Stimulated activated CD4-positive, alpha-beta T cell treated with anti-CD3 and anti-CD28 coated beads, Interleukin-12 subunit alpha, Interleukin-12 subunit beta, amount 100 ng/mL, for 24 hours (primary cell): ENCODE measurements at places on chromosomes 13 and 19.

- no peak for DNase-seq
Observed at GRCh38 chr13:76189882-76190519, 553.9 kb downstream of the LMO7 start.

- no peak for DNase-seq
Observed at GRCh38 chr13:33745370-33746324, 72.3 kb upstream of the RFC3 start.

DNA sequence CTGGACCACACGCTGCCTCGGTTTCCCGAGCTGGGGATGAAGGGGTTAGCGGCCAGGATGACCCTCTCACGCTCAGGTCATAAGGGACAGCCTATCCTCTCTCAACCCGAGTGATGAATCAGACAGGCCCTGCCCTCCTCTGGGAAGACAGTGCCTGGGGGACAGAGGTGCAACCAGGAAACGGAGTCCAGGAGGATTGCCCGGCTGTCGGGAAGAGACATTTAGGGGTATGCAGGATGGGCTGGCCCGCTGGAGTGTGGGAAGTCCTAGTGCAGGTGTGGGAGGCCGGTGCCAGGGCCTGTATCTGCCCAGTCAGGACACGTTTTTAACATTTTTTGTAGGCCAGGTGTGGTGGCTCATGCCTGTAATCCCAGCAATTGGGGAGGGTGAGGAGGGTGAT is 8.3 kb downstream of the LSM7 start:
- DNase-seq, result no peak

GRCh38 chr13:28322256-28322905 is 172.5 kb downstream of the FLT1 start:
- DNase-seq, result no peak

- no peak for DNase-seq
Observed at GRCh38 chr13:54433493-54434206, 1405.0 kb downstream of the OLFM4 start.

GRCh38 chr19:3056417-3057088 is 5.7 kb downstream of the TLE5 start:
- DNase-seq, result no peak

DNA sequence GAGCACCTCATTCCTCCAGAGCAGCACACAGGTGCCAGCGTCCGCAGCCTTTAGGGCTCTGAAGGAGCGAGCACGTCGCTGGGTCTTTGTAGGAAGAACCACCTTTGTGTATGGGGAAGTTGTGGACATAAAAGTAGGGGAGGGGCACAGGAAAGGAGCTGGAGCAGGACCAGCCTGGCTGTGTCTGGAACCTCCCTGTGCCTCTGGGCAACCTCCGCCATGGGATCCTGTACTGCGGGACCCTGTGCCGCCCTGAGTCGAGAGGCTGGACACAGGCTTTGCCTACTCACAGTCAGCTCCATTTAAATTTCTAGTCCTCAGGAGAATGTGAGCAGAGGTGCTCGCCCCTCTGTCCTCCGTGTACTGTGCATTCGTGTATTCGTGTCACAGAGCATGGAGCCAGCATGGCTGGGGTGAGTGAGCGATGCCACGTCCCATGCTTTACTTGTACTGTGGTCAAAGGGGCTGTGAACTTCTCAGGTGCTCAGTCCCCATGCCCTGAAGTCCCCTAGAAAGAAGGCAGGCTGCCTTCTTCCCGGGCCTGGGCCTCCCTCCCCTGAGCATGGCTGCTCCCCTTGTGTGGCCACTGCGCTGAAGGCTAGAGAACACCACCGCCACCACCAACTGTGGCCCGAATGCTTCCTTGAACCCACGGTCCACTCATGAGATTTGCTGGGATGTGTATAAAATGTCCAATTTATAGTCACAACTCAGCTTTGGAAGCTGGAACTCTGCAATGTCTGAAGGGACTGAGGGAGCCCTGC is 99.9 kb downstream of the TEX29 start:
- no peak for DNase-seq

DNA sequence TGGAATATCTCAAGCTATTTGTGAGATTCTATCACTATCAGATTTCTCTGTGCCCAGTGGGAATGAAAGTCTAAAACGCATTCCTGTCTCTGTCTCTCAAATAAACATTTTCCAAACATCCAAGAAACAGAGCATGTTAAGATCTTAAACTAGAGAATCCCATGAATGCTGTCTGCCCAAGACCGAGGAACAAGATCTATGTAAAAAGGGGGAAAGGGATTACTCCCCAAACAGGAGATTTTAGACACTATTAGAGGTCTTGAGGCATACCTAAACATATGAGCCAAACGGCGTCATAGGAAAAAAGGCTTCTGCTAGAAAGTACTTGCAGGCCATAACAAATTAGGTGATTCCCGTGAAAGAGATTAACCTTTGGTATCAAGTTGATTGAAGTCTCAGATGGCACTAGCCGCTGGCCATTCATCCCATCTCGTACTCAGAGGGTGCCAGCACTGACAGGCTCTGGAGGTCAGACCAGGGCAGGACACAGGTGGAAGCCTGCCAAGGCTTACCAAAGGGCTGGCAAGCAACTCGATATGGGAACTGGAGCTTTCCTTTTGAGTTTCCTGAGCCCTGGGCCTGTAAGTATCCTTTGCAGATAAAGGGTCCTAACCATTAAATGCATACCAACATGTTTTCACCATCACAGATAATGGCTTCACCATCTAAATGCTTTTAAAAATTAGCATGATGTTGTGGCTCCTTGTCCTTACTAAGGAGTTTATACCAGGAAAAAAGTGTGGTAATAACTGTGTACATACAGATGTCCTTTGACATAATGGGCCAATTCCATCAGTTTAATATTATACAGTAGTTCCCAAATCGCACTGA is 225.2 kb downstream of the FOXO1 start:
- DNase-seq, result no peak

GRCh38 chr13:24032252-24032651 is 128.3 kb upstream of the SPATA13 start:
- DNase-seq, result no peak

DNA sequence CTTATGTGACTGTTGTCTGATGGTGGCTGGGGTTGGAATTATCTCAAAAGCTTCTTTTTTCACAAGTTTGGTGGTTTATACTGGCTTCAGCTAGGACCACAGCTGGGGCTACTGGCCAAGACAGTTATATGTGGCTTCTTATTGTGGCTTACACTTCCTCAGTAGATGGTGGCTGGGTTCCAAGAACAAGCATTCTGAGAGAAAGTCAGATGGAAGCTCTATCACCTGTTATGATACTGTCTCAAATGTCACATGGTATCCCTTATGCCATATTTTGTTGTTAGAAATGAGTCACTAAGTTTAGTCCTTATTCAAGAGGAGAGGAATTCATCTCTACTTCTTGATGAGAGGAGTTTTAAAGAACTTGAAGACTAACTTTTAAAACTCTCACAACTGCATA is 41.6 kb downstream of the NDFIP2 start:
- DNase-seq, result no peak

DNA sequence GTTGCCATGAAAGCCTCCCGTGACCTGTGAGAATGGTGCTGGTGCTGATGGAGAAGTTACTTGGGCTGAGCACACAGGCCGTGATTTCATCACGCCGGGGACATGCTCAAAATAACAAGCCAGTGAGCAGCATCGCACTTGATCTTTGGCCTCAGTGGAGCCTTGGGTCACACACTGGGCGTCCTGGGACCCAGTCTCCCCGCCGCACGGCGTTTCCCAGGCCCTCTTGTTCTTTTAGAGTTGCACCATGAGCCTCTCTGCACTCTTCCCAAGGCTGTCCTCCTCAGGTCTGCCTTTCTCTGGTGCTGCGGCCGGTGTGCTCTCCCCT is 9.5 kb upstream of the NDUFS7 start:
- no peak for DNase-seq

- no peak for DNase-seq
Observed at GRCh38 chr19:47560999-47561398, 11.9 kb downstream of the ZNF541 start.

- no peak for DNase-seq
Observed at GRCh38 chr19:50332244-50333038, 3.3 kb upstream of the KCNC3 start.

DNA sequence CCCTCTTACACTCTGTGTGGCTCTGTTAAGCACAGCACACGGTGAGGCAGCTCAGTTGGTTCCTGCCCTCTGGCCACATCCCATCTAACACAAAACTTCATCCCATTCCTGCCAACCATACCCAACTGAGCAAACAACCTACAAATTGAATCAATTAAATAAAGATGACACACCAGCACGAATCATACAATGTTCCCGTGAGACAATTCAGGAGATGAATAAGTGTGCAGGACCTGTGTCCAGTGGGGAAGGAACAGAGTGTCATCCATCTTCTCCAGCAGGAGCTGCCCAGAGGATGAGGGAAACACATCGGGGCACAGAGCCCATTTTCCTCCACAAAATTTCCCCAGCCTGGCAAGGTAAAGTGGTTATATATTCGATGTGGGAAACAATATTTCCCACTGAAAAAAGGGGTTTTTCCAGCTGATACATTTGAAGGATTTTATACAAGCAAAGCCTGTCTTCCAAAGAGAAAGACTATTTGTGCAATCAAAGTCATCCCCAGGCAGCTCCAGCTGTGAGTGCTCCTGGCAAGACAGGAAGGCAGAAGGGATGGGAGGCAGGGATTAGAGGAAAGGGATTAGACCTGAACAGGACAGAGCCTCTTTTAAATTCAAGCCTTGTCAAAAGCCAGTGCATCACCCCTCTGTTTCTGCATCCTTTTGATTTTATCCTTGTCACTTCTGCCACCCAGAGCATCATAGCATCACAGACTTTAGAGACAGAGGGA is 240.2 kb downstream of the LHFPL6 start:
- no peak for DNase-seq

DNA sequence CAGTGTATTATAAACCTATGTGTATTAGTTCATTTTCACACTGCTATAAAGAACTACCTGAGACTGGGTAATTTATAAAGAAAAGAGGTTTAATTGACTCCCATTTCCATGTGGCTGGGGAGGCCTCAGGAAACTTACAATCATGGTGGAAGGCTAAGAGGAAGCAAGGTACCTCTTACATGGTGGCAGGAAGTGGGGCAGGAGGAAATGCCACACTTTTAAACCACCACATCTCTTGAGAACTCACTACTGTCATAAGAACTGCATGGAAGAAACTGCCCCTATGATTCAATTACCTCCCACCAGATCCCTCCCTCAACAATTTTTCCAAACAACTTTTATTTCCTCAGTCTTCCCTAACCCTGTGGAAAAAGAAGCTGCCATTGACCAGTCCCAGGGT is 14.5 kb upstream of the TPP2 start:
- no peak for DNase-seq

GRCh38 chr19:42323473-42323851 is 2.0 kb upstream of the MEGF8 start:
- DNase-seq, result no peak

- DNase-seq, result no peak
Observed at GRCh38 chr13:92255526-92255925, 857.1 kb downstream of the GPC5 start.

GRCh38 chr13:24529478-24529877 is 16.9 kb upstream of the PARP4 start:
- DNase-seq, result no peak

DNA sequence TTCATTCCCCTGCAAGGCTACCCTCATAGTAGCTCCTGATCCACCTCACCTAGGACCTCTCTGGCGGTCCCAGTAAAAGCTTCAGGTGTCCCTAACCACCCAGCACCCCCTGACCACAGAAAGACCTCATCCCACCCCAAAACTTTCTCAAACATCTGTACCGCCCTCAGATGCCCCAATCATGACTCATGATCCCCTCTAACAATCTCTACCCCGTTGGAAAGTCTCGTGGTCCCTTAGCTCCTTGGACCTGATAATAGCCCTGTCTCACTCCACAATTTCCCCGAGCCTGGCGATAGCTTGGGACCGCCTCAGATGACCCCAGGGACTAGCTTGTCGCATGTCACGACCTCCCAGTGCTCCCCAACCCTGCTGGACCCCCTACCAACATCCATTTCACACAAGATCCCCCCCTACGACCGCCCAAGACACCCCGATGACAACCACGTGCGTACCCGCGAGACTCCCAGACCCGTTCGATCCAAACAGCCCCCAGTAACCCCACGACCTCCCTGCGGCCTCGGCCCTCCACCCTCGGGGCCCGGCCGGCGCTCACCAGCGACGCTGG is 450 bp downstream of the NDUFA11 start:
- no peak for DNase-seq

DNA sequence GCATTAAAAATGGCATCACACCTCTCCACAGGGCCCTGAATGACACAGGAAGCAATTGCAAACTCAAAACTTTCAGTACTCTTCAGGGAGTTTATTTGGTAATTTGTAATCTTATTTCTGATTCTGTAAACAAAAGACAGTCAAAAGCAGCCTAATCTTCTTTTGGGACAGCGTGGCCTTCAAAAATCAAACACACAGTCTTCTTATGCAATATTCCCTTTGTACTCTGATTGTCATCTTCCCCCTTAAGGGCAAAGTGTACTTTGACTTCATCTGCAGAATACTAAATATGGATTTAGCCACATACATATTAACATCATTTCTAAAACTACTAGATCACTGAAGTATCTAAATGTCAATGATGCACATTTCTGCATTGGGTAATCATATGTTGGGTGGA is 322.0 kb downstream of the MZT1 start:
- no peak for DNase-seq

DNA sequence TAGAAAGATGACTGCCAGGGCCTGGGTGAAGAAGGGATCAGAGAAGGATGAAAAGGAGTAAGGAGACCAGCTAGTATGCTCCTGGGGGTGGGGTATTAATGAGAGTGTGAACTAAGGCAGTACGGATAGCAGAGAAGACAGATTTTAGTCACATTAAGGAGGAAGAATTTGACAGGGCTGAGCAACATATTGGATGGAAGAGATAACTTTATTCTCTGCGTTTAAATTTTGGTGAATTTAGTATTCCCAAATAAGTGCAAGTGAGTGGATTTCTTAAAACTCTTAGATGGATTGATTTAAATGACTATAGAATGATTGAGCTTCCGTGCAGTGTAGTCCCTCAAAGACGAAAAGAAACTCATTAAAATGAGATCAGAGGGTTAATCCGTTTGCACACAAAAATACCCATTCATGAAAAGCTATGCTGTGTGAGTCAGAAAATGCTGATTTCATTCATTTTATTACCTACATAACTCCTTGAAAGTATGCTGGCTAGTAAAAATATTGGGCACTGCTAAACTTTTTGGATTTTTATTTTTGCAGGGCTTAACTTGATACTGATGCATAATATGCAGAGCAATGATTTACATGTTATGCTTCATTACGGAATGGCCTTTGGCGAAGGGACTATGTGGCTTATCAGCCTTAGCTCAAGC is 54.1 kb downstream of the WDFY2 start:
- DNase-seq, result no peak

DNA sequence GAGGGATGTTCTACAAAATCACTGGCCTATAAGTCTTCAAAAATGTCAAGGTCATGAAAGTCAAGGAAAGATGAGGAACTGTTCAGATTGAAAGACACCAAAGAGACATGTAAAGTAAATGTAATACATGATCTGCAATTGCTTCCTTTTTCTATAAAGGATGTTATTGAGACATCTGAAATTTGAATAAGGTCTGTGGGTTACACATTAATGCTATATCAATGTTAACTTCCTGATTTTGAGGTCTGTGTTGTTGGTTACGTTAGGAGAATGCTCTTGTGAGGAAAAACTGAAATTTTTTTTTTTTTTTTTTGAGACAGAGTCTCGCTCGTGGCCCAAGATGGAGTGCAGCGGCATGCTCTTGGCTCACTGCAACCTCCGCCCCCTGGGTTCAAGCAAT is 197.4 kb downstream of the RGCC start:
- DNase-seq, result no peak
